Activated T-cell treated with anti-CD3 and anti-CD28 coated beads, Interleukin-2, amount 50 U/mL, for 72 hours (primary cell): ENCODE measurements at places on chromosomes 11 and 22.

DNA sequence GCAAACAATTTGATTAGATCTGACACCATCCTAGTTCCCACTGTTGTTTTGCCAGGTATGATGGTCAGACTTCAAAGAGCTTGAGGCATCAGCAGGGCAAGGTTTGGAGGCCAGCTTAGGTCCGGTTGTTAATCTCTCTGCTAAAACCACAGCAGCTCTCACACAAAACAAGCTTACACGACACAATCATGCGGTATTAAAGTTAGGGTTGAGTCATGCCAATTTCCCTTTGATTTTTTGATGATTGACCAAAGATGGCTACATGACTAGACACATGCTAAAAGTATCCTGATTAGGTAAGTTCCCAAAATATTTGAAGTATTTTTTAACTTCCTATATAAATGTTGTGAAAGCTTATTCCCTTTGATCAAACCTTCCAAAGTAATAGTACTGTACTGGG is 145.9 kb downstream of the ELP4 start:
- DNase-seq = no peak

DNA sequence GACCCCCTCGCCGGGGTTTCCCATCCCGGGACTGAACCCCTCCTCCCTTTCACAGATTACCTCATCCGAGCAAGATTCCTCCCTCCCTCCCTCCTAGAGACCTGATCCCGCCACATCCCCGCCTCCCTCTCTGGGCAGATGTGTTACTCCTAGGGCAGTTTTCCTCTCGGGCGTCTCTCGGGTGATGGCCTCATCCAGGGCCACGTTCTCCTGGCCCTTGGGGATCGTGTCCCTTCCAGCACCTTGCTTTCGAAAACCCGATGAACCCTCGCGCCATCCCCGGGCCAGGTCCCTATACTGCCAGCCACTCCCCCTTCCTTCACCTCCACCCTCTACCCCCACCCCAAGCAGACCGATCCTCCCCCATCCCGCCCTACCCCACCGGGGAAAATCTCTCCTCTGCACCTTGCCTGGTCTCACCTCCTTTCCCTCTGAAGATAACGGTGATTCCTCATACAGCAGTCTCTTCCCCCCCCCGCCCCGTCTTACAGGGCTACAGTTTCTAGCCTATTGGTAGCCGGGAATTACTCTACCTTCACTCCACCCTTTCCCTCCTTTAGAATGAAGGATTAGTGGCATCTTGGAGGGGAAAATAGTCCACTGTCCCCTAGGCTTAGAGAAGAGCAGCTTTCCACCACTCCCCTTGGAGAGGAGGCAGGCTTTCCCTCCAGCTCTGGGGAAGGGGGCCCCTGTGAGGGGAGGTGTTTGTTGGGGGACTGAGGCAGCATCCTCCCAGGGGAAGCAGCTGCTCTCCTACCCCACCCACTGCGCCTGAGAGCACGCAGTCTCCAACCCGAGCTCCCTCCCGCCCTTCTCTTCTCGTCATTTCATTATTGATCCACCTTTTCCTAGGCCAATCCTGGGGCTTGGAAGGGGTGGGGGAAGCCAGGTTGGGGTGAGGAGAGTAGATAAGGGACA is 1.2 kb downstream of the KMT2A start:
- peak; percentile 61 for DNase-seq

DNA sequence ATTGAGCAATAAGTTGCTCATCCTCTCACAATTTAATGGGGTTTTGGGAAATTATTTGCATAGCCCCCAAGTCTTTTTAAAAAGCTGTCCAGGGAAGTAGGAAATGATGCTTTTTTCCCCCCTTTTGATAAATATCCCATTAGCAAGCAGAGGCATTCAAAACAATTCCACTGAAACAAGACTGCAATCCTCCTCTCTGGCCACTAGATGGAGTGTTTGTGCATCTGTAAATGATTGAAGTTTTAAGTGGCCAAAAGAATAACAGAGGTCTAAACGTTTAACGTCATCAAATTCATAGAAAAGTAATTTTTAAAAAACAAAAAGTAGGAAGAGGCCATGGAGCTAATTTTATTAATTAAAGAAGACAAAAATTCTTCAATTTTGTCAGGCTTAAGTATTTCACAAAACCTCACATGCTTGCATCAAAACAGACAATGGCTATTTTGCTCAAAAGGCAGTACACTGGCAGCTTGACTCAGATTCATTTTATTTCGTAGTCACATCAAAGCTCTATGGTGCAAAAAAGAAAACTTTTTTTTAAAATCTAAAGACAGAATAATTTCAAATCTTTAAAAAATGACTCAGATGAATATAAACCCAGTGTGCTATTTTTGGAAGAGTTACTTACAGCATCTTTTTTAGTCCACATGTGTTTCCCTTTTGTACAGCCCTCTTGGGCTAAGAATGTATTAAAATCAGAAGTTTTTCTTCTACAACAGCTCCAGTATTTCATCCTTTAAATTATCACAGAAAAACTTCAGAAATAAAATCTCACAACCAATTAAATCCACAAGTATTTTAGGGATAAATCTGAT is 17.8 kb downstream of the CHORDC1 start:
- DNase-seq = no peak

GRCh38 chr22:50253941-50254340 is 2.9 kb upstream of the HDAC10 start:
- DNase-seq = no peak

GRCh38 chr11:102831489-102832440 is 11.6 kb downstream of the MMP3 start:
- DNase-seq = peak; percentile 37

DNA sequence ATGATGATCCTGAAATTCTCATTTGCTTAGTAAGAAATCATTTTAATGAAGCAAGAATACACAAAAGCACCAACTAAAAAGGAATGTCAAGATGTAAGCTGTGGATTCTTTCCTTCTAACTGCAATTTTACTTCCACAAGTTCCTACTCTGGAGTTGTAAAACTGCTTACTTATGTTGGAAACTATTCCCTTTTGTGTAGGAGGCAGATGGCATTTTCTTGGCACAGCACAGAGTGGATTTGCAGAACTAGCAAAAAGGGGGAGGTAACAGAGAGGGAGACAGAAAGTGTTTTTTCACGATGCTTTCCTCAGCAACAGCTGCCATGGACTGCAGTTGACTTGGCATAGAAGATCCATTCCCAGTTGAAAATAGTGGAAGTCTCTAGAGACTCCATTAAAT is 1112.0 kb upstream of the RAG2 start:
- no peak for DNase-seq

GRCh38 chr11:6586434-6587359 is 16.7 kb downstream of the RRP8 start:
- no peak for DNase-seq

DNA sequence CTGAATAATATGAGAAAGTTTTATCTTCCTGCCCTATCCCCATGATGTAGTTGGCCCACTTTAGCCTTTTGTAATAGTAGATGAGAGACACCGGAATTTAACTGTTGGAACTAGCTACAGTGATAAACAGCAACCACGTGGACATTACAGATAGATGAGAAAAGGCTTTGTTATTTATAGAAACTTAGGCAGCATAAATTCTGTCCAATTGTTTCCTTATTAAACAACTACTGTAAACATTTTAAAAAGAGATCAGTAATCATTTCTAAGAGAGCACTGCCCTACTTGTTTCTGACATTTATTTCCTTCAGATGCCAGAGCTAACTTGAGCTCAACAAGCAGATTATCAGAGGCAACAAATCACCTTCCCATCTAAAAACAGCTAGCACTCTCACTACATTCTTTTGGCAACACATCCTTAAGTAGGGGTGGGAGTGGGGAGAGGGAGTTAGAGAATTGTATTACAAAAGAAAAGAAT is 63.1 kb downstream of the SOX6 start:
- no peak for DNase-seq

DNA sequence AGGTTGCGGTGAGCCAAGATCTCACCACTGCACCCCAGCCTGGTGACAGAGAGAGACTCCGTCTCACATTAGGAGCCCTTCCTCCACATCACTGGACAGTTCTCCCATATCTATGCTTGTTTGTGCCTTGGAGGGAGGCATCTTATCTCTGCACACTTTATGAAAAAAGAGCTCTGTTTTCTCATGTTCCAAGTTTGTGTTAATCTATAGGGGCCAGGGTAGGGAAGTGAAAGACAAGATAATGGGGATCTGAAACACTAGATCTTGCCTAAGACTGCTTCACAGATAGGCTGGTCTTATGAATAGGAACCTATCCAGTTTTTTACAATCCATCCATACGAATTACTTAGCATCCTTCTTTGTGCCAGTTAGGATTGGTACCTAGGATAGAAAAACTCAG is 17.1 kb downstream of the OR6Q1 start:
- no peak for DNase-seq

DNA sequence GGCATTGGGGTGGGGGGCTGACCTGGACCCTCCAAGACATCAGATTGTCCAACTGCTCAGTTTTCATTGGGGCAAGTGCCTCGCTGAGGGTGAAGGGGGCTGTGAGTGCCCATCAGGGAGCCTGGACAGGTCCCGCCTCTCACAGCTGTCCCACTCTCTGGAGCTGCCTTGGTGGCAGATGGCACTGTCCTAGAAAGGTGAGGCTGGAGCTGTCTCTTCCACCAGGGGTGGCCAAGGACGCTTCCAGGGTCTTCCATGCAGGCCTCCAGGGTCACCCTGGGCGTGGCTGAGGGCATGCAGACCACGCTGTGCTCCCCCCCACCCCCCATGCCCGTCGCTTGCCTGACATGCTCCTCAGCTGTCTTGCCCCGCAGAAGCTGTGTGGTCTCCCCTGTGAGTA is 53.5 kb upstream of the CCDC188 start:
- DNase-seq = no peak

- no peak for DNase-seq
Measured at GRCh38 chr11:69874984-69875624, 55.9 kb upstream of the FGF3 start.

DNA sequence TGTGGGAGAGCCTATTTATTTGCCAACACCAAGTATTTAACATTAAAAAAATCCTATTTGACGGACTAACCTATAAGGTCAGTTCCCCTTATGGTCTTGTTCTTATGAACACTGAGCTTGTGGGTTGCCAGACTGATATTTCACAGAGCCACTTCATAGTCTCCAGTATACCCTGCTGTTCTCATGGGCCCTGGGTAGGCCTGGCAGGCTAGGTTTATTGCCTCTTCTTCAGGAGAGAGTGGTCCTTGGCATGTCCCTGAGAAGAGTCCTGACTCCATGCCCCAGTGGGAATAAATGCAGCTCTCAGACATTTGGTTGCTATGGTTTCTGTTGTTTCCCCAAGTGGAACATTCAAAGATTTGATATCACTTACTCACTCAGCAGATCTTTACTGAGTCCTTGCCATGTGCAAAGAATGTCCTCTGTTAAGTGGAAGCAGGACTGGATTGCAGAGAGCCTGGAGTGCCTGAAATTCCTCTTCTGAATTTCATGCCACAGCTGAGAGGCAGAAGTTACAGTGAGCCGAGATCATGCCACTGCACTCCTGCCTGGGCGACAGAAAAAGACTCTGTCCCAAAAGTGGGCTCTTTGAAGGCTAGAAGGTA is 15.7 kb downstream of the SLC5A1 start:
- DNase-seq = no peak

GRCh38 chr11:18731949-18732821 is 6.2 kb upstream of the IGSF22 start:
- peak; percentile 70 for DNase-seq

DNA sequence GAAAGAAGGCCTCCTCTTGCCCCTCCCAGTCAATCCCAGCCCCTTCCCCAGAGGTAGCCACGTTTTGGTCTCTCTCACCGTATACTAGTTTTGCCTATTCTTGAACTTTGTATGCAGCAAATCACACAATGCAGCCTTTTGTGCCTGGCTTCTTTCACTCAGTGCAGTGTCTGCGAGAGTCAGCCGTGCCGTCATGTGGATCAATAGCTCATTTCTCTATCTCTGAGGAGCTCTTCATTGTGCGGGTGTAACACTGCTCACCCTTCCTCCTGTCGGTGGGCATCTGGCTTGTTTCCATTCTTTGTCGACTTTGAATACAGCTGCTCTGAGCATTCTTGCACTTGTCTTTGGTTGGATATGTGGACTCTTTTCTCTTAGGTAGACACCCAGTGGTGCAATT is 146.5 kb downstream of the CACNA1I start:
- DNase-seq = no peak

DNA sequence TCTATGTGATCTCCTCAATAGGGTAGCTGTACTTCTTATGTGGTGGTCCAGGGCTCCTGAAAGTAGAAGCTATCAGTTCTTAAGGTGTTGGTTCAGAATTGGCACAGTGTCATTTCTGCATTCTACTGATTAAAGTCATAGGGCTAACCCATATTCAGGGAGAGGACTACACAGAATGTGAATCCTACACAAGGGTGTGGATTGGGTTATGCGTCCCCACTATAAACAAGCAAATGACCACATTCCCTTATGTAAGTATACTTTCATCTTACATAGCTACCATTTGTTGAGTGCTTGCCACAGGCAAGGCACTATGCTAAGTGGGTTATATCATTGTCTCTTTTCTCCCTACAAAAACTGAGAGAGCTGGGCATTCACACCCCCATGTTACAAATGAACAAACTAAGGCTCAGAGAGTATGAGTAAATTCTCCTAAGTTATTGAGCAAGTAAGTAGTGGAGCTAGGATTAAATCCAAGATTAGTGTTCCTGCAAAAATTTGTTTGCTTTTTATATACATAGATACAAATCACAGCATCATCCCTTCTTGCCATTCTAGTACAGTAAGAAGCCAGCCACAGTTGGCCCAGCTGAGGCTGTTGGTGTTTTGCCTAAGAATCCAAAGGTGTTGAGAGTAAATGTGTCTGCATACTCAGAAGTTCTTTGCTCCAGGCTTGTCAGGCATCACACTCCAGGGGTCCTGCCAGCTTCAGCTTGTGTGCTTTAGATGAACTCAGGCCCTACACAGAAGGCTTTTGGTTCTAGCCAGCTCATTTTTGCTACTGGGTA is 157.8 kb downstream of the KIF18A start:
- DNase-seq = no peak

- no peak for DNase-seq
Measured at GRCh38 chr11:132770829-132771530, 761.3 kb downstream of the OPCML start.

GRCh38 chr22:29933619-29934018 is 50.6 kb downstream of the MTMR3 start:
- DNase-seq = no peak

- no peak for DNase-seq
Measured at GRCh38 chr11:2976294-2977063, 15.7 kb downstream of the NAP1L4 start.

GRCh38 chr22:40818747-40819598 is at the start of gene SLC25A17:
TSS of gene SLC25A17 (minus strand) at chr22:40819346. CDS start at chr22:40819248, 98 bp downstream.
- peak; percentile 91 for DNase-seq

GRCh38 chr11:121703201-121703600 is 250.4 kb upstream of the SORL1-AS1 start:
- DNase-seq = no peak
